Forelimb muscle (tissue), 1 donor: ENCODE measurements at places on chromosomes 4 and X. TPM values are rescaled to one million over a fixed set of nuclear protein-coding genes. Genes with fewer than 3 reads are reported as not detected.

The KIT gene
- 8.4 TPM for polyA plus RNA-seq

GRCh38 chr4:40373636-40374035, 38.5 kb downstream of the CHRNA9 start:
- DNase-seq: no peak

- no peak for DNase-seq
These were observed 1.2 kb downstream of the PROM1 start for GRCh38 chr4:16082426-16083240.

The ATOH1 gene
- not detected for polyA plus RNA-seq
